ENCODE measurements at places on chromosomes 1 and 21. TPM values are rescaled to one million over a fixed set of nuclear protein-coding genes. Genes with fewer than 3 reads are reported as not detected.

GRCh38 chr1:228902781-228903433 lies 167.6 kb downstream of the RHOU start:
- peak; percentile 91 for DNase-seq

DNA sequence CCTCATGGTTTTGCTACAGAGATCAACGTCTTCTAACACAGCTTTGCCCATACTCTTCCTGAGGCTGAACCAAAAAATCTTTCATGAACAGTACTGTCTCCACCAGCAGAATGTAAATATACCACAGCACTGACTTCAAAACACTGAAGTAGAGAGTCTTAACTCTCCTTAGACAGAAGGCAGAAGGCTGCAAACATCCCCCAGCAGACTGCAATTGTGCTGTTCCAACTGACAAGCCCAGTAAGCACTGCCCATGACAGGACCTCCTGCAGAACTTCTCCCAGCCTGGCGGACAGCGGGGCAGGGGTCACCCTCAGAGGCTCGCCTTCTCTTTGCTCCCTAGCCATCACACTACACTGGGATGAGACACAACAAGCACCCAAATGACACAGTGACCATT lies 218.7 kb downstream of the RERE start:
- DNase-seq: no peak

GRCh38 chr1:65694126-65694525 lies 98.6 kb upstream of the PDE4B start:
- DNase-seq: no peak

DNA sequence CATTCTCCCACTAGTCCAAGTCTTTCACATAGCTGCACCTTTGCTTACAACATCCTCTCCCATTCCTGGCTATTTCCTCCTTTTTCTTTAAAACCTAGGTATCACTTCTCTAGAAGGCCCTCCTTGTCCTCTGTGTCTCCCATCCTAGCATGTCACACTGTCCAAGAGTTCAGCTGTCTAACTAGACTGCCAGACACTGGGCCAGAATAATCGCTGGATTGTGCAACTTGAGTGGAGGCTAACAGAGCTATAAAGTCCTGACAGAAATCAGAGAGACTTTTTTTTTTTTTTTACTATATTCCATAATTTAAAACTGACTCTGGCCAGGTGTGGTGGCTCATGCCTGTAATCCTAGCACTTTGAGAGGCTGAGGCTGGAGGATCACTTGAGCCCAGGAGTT lies 4.2 kb upstream of the ANGPTL7 start:
- DNase-seq: no peak

HSPB7 gene
- 19.4 TPM for total RNA-seq

SLFNL1 gene
- 1.2 TPM for total RNA-seq

FMO4 gene
- total RNA-seq: 0.98 TPM

DNA sequence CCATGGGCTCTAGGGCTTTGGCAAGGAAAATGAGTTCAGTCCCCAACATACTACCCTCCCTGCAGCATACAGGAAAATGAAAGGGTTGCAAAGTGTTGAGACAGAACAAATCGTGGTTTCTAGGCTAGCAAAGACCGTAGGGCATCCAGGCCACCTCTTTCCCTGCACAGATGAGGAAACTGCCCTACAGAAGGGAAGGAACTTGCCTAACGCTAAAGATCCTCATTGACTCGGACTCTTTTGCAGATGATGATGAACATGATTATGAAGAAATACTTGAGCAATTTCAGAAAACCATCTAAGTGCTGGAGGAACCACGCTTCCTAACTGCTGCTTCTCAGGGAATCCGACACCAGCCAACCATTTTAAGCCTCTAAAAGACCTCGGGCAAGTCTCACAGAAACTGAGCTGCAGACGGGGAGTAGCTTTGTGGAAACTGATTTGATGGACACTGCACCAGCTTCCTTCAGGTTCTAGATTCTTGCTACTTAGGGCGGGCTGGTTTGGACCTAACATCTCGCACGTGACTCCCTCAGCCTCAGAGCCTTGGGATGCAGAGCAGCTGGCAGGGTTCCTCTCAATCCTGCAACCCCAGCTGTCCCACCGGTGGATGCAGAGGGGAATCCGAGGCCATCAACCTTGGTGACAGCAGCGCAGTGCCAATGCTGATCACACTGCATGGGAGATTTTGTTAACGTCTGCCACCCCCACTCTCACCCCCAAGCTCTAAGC lies 13.4 kb downstream of the THEMIS2 start:
- no peak for DNase-seq
